ENCODE measurements at places on chromosomes 3 and 15.

- DNase-seq = peak; percentile 82
Observed at GRCh38 chr3:77186728-77187127, 146.8 kb downstream of the ROBO2 start.

GRCh38 chr3:118863731-118864322, 170.8 kb downstream of the IGSF11 start:
- no peak for DNase-seq

DNA sequence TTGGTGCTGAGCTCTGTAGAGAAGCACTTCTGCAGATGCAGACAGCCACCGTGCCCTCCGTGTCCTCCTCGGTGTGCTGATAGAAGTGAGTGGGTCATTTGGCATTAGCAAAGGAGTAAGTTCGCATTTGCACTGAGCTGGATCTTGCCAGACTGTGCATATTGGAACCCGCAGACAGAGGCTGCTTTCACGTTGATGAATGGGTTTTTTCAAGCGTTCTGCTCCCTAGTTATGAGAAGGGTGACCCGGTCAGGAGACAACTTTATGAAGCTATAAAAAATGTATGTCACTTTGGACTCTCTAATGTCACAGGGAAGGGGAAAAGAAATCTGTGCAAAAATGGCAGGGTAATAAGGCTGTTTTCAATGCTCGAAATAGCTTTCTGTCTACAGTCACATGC, 739.4 kb downstream of the MCTP2 start:
- DNase-seq = no peak

GRCh38 chr15:35663956-35664355, 118.0 kb upstream of the DPH6 start:
- no peak for DNase-seq

- DNase-seq = no peak
Observed at GRCh38 chr3:43816372-43816771, 125.6 kb downstream of the ABHD5 start.
